Transverse colon (tissue), 4 donors: ENCODE measurements at places on chromosomes 4 and X.
A peak's percentile ranks its signal among the peaks of the same experiment; 100 is the strongest.

DNA sequence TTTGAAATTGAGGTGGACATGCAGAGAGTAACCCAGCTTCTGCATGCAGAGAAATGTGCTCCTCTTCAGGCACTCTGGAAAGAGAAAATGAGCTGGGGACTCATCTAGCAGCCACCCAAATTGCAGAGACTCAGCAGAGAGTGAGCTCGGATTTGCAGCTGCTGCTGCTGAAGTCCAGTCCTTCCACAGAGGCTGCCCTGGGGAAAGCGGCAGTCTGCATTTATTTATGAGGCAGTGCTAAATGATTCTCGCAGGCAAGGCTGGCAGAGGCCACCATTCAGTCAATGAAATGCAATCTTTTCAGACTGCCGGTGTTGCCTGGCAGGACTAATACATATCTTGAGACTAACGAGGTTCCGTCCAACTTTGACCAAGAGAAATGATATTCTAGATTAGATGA, 404.8 kb downstream of the NLGN4X start:
- no peak for DNase-seq

- DNase-seq, result no peak
Observed at GRCh38 chr4:71290074-71290473, 48.7 kb upstream of the SLC4A4 start.

- no peak for DNase-seq
Observed at GRCh38 chr4:80045786-80046185, 27.2 kb downstream of the ANTXR2 start.

GRCh38 chr4:121597346-121597934, 99.3 kb downstream of the ANXA5 start:
- no peak for DNase-seq

GRCh38 chr4:74366367-74366911, 1.5 kb downstream of the EREG start:
- no peak for DNase-seq

- no peak for DNase-seq
Observed at GRCh38 chrX:4206941-4207340, 493.5 kb upstream of the PRKX start.

- DNase-seq, result peak; percentile 26
Observed at GRCh38 chr4:162837241-162837640, 329.4 kb downstream of the NAF1 start.

DNA sequence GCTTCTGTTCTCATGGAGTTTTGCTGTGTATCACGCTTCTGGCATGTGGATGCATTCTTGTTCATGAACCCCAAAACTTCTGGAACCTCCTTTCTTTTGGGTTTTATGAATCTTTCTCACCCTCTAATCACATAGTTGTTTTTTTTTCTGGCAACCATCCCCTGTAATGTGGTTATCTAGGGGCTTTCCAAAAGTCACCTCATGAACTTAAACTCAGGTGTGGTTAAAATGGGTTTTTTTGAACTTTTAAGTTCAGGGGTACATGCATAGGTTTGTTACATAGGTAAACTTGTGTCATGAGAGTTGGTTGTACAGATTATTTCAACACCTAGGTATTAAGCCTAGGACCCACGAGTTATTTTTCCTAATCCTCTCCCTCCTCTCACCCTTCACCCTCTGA, 1099.4 kb upstream of the SLIT2 start:
- no peak for DNase-seq

GRCh38 chr4:40564815-40565483, 64.7 kb downstream of the RBM47 start:
- no peak for DNase-seq

- no peak for DNase-seq
Observed at GRCh38 chr4:113596396-113596795, 165.1 kb downstream of the CAMK2D start.

DNA sequence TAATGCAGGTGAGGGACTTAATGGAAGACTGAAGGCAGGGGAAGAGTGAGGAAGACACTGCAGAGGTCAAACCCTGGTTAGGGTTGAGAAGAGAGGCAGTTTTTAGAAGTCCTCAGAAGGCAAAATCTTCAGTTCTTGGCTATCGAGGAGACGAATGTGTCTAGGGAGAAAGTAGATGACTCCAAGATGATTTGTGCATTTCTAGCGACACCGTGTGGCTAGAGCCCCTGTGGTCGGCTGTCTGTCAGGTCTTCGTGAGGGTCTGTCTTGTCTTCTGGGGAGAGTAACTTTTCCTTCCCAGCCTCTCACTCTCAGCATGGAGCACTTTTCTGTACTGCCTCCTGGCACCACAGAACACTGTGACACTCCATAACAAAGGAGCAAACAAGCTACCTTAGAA, 458.1 kb downstream of the STIM2 start:
- DNase-seq, result peak; percentile 47

GRCh38 chr4:52617336-52618020, 41.6 kb downstream of the USP46 start:
- no peak for DNase-seq

DNA sequence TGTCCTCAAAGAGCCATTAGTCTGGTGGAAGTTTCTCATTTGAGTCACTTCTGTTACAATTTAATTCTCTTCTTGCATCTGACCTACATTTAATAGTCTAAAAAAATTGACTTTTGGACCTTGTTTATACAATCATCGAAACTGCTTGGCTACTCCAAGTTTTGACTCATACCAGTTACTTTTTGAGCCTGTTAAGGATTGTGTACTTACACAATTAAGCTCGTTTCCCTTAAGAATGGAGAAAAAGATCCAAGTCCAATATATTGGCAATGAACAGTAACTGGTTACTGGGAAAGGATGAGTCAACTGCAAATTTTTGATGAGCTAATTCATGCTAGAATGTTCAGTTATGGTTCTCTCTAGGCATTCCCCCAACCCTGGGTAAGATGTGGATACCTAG, 58.2 kb downstream of the DCX start:
- no peak for DNase-seq

GRCh38 chr4:147658501-147658900, 25.5 kb downstream of the PRMT9 start:
- no peak for DNase-seq

GRCh38 chrX:133859336-133859735, 126.1 kb downstream of the GPC3 start:
- no peak for DNase-seq
